Dermis microvascular lymphatic vessel endothelial cell (primary cell): ENCODE measurements at places on chromosomes 7 and 10.

DNA sequence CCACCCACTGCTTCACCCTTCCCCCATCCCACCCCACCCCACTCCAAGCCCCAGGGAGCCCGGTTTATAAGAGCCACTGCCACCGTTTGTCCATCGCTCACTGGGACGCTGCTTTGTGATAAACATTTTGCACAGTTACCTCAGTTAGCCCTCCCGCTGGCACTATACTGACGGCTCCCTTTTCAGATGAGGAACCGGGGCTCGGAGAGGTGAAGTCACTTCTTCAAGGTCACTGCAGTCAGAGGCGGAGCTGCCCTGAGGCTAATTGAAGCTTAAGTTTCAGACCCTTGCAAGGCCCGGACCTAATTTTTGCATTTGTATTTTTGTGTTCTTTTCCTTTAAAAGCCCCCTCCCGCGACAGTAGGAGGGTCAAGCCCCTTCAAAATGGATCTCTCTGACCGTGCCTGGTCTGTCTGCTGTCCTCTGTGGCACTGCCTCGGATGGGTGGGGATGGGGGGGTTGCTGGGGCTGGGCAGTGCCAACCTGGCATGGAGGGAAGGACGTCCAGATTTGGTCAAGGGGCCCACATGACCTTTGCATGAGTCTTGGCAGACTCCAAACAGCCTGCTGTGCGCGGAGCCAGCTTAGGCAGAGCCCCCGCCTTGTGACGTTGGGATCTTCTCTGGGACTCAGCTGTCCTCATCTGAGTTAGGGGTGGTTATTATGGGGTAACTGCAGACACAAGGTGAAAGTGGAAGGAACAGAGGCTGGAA lies 17.7 kb upstream of the NODAL start:
- no peak for DNase-seq

DNA sequence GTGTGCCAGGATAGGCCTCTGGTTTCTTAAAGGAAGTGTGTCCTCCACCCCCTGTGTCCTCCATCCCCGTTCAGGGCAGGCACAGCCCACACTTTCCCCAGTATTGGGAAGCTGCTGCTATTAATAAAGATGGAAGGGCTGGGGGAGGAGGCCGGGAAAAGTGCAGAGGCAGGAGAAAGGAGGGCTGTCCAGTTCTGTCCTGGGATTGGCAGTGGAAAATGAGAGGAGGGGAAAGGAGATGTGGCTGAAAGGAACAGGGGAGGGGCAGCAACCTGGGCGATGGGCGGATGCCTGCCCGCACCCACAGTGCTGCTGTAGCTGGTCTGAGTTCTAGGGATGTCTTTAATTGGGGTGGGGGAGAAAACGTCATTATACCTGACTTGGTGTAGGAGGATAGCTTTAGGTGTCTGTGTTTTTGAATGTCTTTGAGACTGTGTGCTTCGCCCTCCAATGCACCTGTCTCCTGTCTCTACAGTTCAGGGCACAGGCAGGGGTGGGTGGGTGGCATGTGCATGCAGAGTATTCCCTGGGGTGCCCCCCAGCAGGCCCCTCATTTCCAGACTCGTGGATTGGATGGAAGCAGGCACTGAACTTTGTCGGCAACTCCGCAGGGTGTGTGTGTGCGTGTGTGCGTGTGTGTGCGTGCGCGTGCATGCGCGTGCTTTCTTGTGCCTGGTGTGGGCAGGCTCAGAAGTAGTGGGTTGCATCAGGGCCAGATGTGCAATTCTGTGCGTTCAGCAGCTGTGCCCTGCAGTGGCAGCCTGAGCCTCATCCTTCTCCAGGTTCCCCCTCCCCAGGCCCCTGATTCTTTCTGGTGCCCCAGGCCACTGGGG lies 2.5 kb downstream of the TRIM8 start:
- DNase-seq: no peak

DNA sequence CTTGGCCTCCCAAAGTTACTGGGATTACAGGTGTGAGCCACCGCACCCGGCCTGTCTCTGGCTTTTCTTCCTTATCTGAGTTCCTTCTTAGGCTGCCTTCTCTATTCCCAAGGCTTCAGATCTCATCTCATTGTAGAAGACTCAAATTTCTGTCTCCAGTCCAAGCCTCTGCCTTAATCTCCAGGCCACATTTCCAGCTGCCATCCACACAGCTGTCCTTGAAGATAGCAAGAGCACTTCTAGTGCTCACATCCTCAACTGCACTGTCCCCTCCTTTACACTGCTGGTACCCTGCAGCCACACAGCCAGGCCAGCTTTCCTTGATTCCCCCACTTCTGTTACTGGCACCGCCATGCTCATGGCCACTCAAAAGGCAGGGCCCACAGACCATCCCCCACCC lies 35.6 kb downstream of the POLL start:
- DNase-seq: no peak

DNA sequence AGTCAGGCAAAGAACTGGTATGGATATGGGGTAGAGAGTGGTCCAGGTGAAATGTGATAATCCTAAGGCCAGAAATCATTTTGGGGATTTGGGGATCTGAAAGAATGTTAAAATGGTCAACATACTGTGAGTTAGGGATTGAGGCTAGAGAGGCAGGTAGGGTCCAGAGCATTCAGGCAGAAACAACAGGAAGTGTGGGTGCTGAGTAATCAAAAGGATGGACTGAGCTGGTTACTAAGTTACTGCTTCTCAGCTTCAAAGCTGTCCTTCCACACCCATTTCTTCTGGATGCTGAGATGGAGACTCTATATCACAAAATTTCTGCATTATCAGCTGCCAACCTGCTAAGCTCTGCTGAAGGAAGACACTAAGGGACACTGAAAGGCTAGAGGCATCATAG lies 30.6 kb upstream of the PRKCQ start:
- DNase-seq: no peak

DNA sequence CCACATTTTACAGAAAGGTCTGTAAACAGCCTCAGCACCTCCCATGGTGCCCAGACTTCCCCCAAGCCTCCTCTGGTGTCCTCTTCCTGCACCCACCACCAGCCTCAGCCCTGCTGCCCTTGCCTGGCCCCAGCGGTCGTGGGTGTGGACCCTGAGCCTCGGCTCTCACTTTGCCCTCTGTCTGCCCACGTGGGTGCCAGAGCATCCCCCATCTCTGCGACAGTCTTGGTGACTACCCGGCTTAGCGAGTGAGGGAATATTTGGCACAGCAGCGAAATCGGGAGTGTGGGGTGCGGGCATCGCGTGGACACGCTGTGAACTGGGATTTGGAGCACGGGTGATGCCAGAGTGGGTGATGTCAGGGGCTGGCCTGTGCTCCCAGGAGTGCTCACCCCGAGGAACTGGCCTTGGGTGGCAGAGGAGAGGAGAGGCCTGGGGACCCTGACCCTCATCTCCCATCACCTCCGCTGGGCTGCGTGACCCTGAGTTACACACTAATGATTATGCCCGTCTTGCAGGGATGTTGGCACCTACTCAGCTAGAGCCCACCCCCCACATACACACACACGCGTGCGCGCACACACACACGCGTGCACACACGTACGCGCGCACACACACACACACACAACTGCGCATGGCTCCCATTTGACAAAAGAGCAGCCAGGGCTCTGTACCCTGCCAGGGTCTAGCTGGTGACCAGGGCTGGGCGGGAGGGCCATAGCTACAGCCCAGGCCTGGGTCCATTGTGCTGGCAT lies 8.7 kb downstream of the ELFN1 start:
- no peak for DNase-seq

GRCh38 chr10:9709849-9710248 lies 1307.8 kb upstream of the CELF2 start:
- no peak for DNase-seq

- no peak for DNase-seq
These were observed 6.8 kb downstream of the AEBP1 start for GRCh38 chr7:44110719-44111635.

DNA sequence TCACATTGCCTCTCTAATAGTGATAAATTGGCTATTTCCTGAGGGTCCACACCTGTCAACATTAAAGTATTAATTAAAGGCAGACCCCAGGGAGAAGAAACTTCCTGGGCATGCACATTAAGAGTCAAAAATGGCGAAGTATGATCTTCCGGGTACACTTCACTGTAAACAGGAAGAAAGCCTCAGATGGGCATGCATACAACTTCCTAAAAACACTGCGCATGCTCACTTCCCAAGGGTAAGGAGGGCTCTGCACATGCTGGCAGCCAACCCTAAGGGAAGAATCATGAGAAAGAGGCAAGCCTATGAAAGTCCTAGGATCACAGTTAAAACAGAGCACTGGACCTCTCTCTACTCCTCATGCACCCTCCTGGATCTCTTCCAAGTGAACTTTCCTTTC lies 80.1 kb upstream of the IMMP2L start:
- DNase-seq: no peak
